H9 (cell line): ENCODE measurements at places on chromosomes 2 and 18. TPM values are rescaled to one million over a fixed set of nuclear protein-coding genes. Genes with fewer than 3 reads are reported as not detected.
A peak's percentile ranks its signal among the peaks of the same experiment; 100 is the strongest.

The C1GALT1C1L gene
- total RNA-seq: not detected in 2 replicates

The SPP2 gene
- not detected in 2 replicates for total RNA-seq

The GALNT14 gene
- total RNA-seq: 2.4 and 2.7 TPM in 2 replicates

The ITGB6 gene
- total RNA-seq: not detected in 2 replicates

The CNPPD1 gene
- 33.0 and 36.4 TPM in 2 replicates for total RNA-seq

The DNAJB2 gene
- 32.0 and 34.1 TPM in 2 replicates for total RNA-seq

DNA sequence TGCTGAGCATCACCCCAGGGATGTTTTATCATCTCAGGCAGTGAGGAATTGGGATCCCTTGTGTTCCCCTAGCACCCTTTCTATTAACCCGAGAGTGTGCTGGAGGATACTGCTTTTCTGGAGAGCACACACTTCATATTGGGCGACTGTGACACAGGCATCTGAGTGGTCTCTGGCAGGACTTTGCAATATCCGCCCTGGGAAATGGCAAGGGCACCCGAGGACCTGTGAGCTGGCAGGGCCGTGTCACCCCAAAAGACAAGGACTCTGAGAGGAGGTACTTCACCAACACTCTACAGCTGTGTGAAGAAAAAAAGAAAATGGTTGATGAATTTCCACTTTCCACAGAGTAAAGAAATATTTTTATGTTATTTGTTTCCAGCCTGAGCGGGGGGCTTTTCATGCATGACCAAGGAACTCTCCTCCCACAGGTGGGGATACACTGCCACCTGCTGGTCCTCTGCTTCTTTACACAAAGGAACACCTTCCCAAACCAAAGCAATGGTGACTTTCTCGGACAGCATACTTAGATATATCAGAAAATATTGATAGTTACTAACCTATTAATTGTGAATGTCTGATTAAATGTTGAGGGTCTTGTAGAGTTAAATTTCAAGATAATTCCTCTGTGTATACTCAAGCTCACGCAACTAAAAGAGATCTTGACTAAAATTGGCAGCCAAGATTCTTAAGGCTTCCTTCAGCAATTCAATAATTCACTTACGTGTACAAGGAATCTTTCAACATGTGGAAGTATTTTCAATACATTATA, 45.9 kb upstream of the REG3G start:
- no peak overlapping the region; the same call in 2 of the 3 replicates for H3K4me3 ChIP-seq
- no peaks in the 10 kb centered on the region for H3K36me3 ChIP-seq
- peak; percentile 67 for DNase-seq

GRCh38 chr2:240139011-240139441, 1.4 kb downstream of the OTOS start:
- H3K27ac ChIP-seq: no peak overlapping the region
- no peaks in the 10 kb centered on the region for H3K36me3 ChIP-seq
- H3K27me3 ChIP-seq: no peaks in the 10 kb centered on the region; the same call in 1 of the 2 replicates

DNA sequence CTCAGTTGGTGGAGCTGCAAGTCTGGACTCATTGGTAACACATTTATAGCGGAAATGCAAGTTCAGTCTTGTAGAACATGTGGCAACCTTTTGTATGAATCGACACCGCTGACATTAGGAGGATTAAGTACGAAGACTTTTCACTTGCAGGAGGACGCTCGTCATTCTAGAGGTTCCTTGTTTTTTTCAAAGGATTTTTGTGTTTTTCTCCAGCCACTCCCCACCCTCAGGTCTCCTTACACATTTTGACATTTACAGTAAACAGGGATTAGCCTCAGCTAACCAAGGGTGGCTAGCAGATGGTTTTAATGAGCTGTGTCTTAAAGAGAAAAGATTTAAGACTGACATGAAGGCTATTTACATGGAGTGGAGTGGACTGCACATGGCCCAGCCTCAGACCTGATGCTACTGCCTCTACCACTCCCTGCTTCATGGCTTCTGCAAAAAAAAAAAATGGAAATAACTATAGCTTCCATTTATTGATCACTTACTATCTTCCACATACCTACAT, 173.8 kb downstream of the TRIB2 start:
- no peak overlapping the region for H3K27ac ChIP-seq
- no peaks in the 10 kb centered on the region for H3K27me3 ChIP-seq
- DNase-seq: no peak

DNA sequence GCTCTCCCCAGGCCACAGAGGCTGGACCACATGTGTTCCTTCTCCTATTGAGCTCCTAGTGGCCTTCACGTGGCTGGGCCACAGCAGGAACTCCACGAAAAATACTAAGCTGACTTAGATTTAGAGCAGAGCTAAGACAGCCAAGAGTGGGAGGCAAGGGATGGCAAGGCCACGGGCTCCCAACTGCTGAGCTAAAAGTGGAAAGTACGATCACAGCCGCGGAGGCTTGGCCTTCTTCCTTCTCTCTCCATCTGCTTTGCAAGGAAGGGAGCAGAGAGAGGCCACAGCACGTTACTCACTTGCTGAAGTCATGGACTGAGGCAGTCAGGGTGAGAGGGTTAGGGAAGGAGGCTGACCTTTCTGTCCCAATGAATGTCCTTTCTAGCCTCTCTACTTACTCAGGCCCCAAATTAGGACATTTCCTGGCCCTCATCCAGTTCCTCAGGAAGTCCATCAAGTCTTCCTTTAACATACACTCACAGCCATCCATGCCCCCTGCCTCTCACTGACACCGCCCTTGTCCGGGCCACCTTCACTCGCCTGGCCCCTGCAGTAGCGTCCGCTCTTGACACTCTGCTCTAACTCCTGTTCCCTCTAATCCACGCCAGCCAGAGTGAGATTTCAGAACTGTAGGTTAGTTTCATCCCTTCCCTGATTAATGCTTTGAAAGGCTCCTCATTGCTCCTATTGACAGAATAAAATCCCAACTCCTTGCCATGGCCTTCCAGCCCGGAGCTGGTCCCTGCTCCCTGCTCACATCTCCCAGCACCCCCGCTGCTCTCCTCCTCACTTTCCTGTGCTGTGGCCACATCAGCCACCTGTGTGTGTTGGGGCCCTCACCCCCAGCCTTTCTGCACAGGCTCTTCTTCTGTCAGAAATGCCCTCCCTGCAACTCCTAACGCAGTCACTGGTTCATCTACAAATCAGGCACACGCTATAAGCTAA, 204.2 kb downstream of the CYP26B1 start:
- peak; percentile 13 for DNase-seq
- no peaks in the 10 kb centered on the region for H3K27me3 ChIP-seq
- H3K27ac ChIP-seq: no peak overlapping the region
- H3K4me1 ChIP-seq: no peaks in the 10 kb centered on the region
- no peaks in the 10 kb centered on the region; the same call in 1 of the 3 replicates for H3K36me3 ChIP-seq

DNA sequence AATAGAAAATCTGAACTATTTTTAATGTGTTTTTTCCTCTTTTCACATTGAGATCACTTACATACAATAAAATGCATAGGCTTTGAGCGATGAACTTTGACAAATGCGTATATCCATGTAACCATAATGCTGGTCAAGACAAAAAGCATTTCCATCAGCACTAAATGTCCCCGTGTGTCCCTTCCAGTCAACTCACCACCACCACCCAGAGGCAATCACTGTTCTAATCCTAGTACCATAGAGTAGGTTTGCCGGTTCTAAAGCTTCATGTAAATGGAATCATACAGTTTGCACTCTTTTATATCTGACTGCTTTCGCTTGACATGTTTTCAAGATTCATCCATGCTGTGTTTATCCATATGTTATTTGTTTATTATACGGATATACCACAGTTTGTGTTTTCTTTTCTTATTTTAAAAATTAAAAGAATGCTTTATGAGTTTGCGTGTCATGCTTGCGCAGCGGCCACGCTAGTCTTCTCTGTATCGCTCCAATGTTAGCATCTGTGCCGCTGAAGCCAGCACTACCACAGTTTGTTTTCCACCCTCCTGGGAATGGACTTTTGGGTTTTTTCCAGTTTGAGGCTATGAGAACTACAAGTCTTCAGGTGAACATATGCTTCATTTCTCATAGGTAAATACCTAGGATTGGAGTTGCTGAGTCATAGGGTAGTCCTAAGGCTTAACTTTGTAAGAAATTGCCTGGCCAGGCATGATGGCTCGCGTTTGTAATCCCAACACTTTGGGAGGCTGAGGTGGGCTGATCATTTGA, 197.5 kb upstream of the CHAC2 start:
- no peaks in the 10 kb centered on the region for H3K27me3 ChIP-seq
- no peaks in the 10 kb centered on the region for H3K4me1 ChIP-seq
- no peak overlapping the region for H3K27ac ChIP-seq
- no peak overlapping the region for H3K4me3 ChIP-seq

- DNase-seq: no peak
- peaks cover 2% of the 10 kb centered on the region; the same call in 1 of the 2 replicates for H3K4me1 ChIP-seq
- no peaks in the 10 kb centered on the region for H3K27me3 ChIP-seq
- H3K36me3 ChIP-seq: peaks cover 16% of the 10 kb centered on the region; the same call in 2 of the 3 replicates
Measured at GRCh38 chr2:85314884-85315242, 12.9 kb downstream of the TGOLN2 start.

GRCh38 chr2:153464395-153464794, 14.2 kb downstream of the RPRM start:
- no peak overlapping the region for H3K4me3 ChIP-seq
- no peaks in the 10 kb centered on the region for H3K27me3 ChIP-seq
- DNase-seq: no peak
- H3K36me3 ChIP-seq: no peaks in the 10 kb centered on the region
- H3K4me1 ChIP-seq: no peaks in the 10 kb centered on the region; the same call in 1 of the 2 replicates

DNA sequence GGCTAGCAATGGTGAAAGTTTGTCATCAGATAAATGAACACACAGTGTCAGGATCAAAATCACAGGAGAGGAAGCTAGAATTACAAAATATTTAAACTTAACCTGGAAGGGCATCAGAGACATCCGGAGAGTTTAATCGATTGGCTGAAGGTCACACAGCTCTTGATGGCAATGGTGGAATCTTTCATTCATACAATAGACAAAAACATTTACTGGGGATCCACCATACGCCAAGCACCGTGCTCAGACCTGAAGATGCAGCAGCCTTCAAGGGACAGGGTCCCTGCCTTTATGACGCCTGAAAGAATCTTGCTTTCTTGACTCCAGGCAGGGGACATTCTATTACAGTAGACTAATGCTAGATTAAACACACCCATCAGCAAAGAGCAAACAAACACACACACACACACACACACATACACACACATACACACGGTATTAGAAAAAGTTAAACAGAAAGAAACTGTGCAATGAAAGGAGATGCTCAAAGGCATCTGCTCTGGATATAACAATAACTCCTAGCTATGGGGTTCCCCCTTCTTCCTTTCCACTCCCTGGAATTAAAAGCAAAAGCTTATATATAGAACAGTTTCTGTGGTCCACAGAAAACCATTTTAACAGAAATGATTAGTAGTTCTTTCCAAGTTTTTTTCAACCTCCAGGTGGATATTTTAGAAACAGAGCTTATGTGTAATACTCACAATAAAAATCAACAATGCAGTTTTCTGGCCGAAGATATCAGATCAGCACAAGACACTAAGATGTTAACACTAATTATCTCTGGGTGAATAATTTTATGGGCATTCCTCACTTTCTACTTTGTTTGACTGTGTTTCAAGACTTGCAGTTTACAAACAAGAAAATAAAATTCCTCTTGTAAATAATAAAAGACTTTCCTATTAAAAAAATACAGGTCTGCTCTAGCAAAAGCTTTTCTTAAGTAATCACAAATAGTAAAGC, 151.7 kb downstream of the ANKRD44 start:
- no peak overlapping the region for H3K27ac ChIP-seq
- no peaks in the 10 kb centered on the region for H3K4me1 ChIP-seq
- H3K36me3 ChIP-seq: no peaks in the 10 kb centered on the region
- no peak for DNase-seq

- peaks cover 14% of the 10 kb centered on the region; the same call in 1 of the 2 replicates for H3K4me1 ChIP-seq
- no peaks in the 10 kb centered on the region for H3K27me3 ChIP-seq
- H3K36me3 ChIP-seq: no peaks in the 10 kb centered on the region
- H3K27ac ChIP-seq: no peak overlapping the region
- no peak overlapping the region for H3K4me3 ChIP-seq
- no peak for DNase-seq
Measured at GRCh38 chr2:144477957-144478311, 42.0 kb downstream of the ZEB2 start.

GRCh38 chr2:70718241-70718640, 49.8 kb downstream of the ADD2 start:
- H3K4me3 ChIP-seq: no peak overlapping the region
- H3K27ac ChIP-seq: no peak overlapping the region
- DNase-seq: peak; percentile 5
- no peaks in the 10 kb centered on the region for H3K27me3 ChIP-seq

DNA sequence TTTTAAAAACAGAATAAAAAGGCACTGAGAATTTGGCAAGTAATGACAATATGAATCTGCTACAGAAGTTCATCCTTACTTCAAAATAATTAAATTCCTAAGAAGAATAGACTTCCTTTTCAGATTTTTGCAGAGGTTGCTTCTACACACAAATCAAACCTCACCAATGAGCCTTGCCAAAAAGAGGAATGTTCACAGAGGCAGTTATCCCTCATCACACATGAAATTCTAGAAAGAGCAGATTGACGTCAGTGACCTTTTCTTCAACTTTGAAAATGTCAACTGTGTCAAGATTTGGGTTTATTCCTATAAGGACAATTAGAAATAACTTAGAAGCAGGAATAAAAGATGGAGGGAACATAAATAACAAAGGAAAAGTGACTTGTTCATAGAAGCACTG, 64.6 kb downstream of the MBD2 start:
- DNase-seq: no peak
- no peak overlapping the region for H3K4me3 ChIP-seq
- no peaks in the 10 kb centered on the region for H3K27me3 ChIP-seq
- H3K27ac ChIP-seq: no peak overlapping the region

DNA sequence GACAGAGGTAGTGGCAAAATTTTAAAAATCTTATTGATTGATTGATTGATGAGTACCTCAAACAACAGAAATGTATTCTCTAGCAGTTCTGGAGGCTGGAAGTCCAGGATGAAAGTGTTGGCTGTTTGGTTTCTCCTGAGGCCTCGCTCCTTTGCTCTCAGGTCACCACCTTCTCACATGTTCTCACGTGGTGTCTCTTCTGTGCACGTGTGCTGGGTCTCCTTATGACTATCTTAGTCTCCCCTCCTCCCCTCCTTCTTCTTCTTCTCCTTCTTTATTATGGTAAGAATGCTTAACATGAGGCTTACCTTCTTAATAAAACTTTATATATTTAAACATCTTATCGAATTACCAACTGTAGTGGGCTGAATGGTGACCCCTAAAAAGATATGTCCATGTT, 446.0 kb upstream of the SPHKAP start:
- H3K27ac ChIP-seq: no peak overlapping the region
- H3K4me1 ChIP-seq: no peaks in the 10 kb centered on the region
- no peak overlapping the region for H3K4me3 ChIP-seq
- no peak for DNase-seq
- no peaks in the 10 kb centered on the region for H3K27me3 ChIP-seq

- no peaks in the 10 kb centered on the region for H3K36me3 ChIP-seq
- DNase-seq: no peak
- H3K27me3 ChIP-seq: no peaks in the 10 kb centered on the region
- H3K4me3 ChIP-seq: no peak overlapping the region
- no peaks in the 10 kb centered on the region for H3K4me1 ChIP-seq
Measured at GRCh38 chr18:22673182-22673862, 255.6 kb upstream of the CTAGE1 start.
